ENCODE measurements at places on chromosomes 11 and 22.

- DNase-seq = no peak
Observed at GRCh38 chr11:3345736-3346135, 33.2 kb downstream of the ZNF195 start.

DNA sequence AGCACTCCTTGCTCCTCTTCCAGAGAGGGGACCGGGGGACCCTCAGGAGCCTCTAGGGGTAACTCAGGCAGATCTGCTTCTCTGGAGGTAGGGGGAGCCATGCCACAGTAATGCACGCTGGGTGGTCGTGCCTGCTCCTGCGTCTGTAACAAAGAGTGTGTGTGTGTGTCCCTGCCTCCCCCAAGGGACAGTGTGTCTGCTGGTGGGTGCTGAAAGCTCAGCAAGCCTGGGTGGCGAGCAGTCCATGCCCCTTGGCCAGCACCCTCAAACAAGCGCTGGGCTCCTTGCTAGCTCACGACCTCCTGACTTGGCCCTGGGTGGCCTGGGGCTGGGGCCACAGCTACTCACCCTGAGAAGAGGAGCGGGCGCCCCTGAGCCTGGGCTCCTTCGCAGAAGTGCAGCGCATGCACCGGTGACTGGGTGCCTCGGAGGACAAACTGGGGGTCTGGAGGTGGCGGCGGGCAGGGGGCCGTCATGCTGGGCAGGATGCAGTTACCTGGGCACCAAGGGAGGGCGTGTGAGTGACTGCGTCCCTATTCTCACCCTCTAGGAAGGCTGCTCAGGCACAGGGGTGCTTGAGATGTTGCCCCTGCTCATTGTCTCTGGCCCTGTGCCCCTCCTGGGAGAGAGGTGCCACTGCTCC is 33.7 kb downstream of the GNB1L start:
- DNase-seq = peak; percentile 58

GRCh38 chr11:70604630-70605467 is 206.5 kb downstream of the CTTN start:
- no peak for DNase-seq

GRCh38 chr11:57237204-57237681 is at the start of gene APLNR:
APLNR (minus strand) TSS chr11:57237250; CDS start chr11:57237004, 246 bp downstream.
- no peak for DNase-seq

DNA sequence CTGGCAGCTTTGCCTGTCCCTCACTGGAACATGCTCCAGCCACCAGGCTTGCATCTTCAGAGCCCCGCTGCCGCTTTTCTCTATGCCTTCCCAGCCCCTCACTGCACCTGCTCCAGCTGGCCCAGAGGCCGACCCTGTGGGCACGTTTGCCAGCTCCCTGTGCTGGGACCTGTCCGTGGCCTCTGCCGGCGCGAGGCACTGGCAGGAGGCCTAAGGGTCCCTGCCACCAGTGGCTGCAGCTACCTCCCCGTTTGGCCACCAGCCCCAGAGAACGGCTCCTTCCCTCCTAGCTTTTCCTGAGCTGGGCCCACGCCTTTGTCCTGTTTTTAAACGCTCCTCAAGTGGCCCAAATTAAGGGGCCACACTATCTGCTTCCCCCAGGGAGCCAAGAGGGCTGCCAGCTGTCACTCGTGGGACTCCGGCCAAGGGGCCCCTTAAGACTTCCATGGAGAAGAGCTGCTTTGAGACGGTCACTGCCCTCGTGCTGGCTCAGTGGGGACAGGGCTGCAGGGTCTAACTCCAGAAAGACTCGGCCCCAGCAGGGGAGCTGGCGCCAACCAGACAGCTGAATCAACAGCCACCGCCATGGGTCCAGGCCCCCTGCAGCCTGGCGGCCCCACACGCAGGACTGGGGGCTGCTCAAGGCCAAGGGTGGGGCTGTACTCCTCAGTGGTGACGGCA is 24.6 kb upstream of the WNT7B start:
- DNase-seq = no peak

DNA sequence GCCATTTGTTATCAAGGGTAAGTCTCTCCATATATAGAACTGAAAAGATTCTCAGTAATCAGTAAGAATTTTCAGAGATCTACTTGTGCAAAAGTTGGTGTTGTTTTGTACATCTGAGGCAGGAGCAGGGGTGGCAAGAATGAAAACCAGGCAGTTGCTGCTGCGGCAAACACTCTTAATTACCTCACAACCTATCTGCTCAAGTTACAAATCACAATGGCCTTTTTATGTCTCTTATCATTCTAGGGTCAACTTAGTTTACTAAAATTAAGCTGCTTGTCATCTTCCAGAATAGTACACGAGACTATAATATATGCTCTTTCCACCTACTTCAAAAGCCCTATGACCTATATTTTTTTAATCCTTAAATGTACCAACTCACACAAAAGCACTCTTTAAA is 14.3 kb upstream of the FSHB start:
- DNase-seq = no peak

GRCh38 chr11:27977031-27977430 is 130.9 kb downstream of the KIF18A start:
- no peak for DNase-seq
